Effector CD4-positive, alpha-beta T cell (primary cell): ENCODE measurements at places on chromosomes 1 and 21.

DNA sequence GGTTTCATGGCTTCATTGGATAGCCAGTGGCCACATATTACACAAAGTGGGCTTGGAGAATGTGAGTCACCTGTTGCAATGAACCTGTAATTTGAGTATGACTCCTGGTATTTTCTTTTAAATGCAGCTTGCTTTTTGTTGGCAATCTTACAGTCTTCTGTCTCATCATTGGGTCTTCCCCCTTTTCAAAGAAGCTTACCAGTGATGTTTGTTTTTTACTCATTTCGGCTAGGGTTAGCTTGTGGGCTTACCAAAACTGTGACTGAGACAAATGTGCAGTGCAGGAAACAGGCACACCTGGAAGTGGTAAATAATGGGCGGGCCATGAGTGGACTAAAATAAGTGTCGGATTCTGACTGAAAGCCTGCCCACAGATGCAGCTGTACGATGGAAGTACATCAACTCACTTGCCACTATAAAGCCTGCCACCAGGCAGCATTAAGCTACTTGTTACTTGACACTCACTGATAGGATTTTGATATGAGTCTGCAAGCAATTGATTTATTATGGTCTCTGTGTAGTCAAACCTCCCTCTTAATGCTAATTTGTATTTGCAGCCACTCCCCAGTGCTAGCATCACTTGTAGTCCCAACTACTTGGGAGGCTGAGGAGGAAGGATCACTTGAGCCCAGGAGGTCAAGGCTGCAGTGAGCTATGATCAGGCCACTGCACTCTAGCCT lies 4.2 kb downstream of the HHAT start:
- peak; percentile 24 for DNase-seq

GRCh38 chr1:15756143-15757015 lies 2.2 kb upstream of the FBLIM1 start:
- no peak for DNase-seq

GRCh38 chr1:183281039-183281438 lies 95.0 kb downstream of the LAMC2 start:
- DNase-seq, result no peak

DNA sequence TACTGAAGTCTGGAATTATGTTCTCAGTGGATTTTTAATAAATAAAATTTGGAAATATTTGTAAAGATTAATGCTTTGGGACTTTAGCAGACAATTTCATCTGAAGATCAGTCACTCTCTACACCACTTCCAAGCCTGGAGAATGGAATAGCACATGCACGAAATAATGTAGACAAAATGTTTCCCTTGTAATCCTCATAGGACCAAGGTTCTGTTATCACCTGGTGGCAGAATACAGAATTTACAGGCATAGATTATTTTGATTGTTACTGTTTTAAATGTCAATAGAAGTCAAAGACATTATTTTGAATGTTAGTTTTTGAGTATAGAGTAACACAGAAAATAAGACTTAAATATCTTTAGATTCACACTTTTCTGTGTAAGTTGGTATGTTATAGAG lies 9.1 kb upstream of the ELAVL4 start:
- DNase-seq, result no peak

DNA sequence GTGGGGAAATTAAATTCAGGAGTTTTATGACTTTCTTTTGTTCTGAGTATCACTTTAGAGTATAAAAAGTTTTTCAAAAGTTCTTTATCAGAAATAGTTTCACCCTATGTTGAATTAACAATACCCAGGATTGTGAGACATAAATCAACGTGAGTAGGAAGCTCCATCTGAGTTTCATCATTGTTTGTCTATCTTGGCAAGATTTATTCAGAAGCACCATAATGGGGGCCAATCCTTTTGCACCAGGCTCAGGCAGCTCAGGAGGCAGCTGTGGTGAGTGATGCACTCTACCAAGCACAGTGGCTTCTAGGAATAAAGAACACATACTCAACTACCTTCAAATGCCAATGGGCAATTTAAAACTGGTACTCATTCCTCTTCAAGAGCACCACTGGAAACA lies 12.0 kb downstream of the CREG1 start:
- no peak for DNase-seq

DNA sequence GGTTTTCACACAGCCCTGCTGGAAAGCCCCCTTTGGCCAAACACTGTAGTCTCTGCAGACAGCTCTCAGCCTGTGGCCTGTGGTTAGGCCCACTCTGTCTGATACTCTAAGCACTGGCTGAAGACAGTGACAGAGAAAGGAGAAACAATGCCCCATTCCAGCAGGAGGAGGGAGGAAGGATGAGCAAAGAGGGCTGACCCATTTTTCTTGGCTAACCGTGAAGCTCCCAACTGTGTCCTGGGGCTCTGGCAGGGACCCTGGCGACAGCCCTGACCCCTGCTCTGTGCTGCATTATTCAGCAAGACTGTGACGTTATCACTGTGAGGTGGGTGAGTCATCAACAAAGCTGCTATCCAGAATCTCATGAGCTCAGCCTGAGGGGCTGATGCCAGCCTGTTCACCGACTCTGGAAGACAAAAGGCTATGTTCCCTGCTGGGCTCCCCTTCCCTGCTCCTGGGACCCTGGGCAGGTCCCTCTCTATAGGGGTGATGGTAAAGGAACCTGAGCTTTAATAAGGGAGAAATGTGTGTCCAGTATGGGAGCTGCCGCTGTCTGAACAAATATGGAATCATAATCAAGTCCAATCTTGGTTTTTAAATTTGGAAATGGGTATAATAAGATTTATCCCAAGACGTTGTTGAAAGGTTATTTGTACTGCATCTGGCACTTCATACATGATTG lies 107.0 kb downstream of the RHOU start:
- DNase-seq, result no peak

DNA sequence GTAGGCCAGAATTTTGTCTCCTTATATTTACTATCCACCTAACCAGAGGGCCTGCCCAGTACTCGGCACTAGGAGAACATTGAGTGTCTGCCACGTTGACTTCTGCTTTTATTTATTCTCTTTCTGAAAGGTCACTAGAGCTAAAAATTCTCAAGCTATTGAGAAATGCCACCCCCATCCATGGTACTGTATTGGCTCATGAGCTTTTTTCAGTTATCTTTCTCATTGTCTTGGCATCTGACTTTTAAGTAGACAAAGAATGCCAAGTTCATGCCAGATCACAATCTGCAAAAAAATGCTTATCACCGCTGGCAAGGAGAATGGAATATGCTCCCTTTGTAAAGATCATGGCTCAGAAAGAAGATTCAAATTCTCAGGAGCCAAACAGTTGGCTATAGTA lies 49.8 kb upstream of the MROH9 start:
- no peak for DNase-seq

GRCh38 chr1:88441022-88441421 lies 243.1 kb upstream of the PKN2 start:
- DNase-seq, result no peak

DNA sequence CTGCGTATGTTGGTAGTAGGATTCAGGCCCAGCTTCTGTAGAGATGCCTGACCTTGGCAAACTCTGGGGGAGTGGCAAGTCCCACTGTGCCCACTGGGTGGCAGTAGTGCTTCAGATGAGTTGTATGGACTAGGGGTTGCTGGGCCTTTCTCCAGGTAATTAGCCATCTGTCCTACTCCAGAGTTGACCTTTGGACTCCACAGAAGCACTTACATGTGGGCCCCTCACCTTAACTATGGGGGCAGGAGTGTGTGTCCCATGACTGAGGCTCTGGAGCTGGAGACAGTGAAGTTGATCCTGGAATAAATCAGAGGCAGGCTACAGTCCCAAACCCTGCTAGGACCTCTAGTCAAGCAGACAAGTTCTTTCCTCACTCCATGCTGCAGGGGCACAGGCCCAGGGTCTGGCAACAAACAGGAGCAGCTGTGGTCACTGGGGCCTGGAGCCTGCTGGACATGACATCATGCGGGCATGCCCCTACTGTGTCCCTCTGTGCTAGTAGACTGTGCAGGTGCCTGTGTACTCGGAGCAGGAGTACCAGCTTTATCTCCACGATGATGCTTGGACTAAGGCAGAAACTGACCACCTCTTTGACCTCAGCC lies 4.6 kb downstream of the DMAP1 start:
- DNase-seq, result peak; percentile 65

DNA sequence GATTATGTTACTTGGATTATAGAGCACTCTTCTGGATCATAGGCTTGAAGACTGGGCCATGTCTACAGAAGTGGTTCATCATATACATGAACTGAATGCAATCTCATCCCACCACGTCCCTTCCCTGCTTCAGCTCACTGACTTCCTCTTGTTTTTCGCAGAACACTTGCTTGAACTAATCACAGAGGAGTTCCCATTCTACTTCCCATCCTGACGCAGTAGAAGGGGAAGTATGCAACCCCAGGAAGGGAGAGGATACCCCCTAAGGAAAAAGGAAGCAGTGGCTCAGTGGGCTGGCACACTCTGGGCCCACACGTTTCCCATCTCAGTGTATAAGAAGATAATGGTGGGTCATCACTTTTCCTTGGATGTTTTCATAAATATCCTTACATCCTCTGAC lies 36.2 kb downstream of the CASQ2 start:
- no peak for DNase-seq

- DNase-seq, result no peak
Measured at GRCh38 chr1:157269656-157270375, 131.6 kb upstream of the ETV3 start.

DNA sequence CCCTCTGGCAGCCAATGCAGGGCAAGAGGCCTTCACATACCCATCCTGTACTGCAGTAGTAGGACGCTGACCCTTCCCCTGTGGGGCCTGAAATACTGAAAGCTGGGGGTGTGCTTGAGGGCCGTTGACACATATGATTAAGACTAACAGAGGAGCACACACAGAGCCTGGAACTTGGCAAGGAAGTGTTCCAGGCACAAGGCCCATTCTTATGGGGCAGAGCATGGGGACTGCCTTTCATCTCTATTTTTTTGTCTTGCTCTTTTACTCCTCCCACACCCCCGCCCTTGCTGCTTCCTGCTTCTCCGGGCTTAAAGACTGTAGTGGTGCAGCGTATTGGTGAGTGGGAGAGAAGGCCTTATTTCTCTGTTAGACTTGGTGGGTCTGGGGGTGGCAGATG lies 137.4 kb downstream of the BACH1 start:
- peak; percentile 23 for DNase-seq

- DNase-seq, result no peak
Measured at GRCh38 chr1:239308701-239309333, 77.6 kb upstream of the CHRM3 start.

DNA sequence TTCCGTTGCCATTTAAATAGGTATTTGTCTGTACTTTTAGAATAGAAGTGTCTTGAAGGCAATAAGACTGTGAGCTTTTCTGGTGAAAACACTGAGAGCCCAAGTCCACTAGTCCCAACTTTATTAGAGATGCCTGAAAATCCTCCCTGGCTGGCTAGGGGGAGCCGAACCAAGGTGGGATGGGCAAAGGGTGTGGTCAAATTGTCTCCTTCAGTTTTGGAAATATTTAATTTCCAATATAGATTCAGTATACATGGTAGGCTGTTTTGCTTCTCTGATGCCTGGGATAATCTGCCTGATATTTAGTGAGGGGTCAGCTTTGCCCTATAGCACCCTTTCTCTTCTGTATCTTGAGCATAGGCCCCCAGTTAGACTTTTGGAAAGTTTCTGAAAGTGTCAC lies 3.5 kb downstream of the ROR1 start:
- no peak for DNase-seq

DNA sequence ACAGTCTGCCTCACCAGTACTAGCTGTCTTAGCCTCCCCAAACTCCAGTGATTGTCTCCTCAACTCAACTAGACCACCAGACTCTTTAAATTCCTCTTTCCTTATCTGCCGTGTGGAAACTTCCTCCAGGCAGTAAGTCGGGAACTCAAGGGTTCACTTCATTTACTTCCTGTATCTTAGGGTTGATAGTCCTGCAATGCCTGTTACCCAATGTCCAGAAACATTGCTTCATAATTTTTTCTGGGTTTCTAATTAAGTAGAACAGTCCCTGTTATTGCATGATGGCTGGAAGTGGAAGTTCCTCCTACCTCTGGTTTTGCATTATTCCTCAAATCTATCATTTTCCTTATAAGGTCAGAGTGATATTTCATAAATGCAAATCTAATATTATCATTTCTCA lies 60.8 kb upstream of the RNF11 start:
- no peak for DNase-seq

DNA sequence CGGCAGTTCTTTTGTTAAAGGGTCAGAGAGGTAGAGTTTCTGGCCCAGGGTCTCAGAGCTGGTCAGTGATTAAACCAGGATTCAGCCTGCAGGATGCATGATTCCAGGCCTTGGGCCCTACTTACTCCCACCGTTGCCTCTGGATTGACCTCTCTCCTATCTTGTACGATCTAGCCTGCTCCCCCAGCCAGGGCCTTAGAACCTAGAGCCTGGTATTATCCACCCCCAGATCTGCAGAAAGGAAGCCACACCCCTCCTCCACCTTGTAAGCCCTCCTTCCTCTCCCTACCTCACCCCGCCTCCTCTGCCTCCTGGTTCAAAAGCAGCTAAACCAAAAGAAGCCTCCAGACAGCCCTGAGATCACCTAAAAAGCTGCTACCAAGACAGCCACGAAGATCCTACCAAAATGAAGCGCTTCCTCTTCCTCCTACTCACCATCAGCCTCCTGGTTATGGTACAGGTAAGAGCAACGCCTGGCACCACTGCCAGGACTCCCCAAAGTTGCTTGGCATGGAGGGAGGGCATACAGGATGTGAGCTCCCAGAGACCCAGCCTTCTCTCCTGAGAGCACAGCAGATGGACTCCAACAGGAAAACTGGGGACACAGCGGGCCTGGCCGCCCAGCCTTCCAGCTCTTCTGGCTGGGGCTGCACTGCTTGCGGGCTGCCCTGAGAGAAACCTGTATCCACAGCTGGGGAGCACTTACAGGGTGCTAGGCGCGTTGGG lies at the start of gene CD52:
Gene CD52, plus strand, starts transcription at position 347 of the 726 bp plus-strand sequence. Its CDS starts 60 bp downstream, at position 407.
- peak; percentile 69 for DNase-seq

- DNase-seq, result no peak
Measured at GRCh38 chr1:206560007-206560716, 52.1 kb downstream of the EIF2D start.

GRCh38 chr1:43590388-43590925 lies 59.5 kb upstream of the KDM4A start:
- no peak for DNase-seq

DNA sequence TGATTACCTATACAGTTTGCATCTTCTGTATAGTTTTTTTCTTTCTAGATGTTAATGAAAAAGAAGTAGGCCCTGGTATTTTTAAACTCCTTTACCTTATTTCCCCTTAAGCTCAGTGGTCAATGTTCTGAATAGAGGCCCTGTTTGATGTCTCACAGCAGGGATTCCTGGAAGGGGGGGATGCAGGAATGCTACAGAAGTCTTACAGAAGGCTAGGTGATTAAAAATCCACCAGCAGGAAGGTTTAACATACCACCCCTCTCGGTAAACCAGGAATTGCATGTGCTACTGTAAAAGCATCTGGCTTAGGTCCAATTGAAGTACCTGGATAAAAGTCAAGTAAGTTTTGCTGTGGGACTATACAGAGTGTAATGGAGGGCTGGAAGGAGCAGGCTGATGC lies 78.3 kb downstream of the NOS1AP start:
- no peak for DNase-seq

DNA sequence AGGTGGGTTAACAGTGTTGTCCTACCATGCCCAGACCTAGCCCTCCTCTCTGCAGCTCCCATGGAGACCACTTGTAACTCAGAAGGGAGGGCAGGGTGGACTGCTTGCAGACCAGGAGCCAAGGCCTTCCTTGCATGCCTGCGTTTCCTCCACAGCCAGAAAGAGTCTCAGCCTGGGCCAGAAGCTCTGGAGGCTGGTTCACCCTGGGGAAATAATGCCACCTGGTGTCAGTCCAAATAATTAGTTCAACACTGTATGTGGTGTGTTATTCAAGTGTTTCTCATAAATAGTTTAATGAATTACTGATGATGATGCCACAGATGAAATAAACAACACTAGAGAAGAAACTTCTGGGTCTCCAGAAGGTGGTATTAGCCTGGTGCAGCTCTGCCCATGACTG lies 16.9 kb upstream of the VANGL1 start:
- no peak for DNase-seq
